ENCODE measurements at places on chromosomes 6 and 20.

GRCh38 chr6:63649269-63649668 is 13.7 kb downstream of the PHF3 start:
- DNase-seq = no peak
- no peak overlapping the region for H3K27ac ChIP-seq
- H3K36me3 ChIP-seq = no peaks in the 10 kb centered on the region

GRCh38 chr6:150734235-150734634 is 131.3 kb upstream of the MTHFD1L start:
- no peak for DNase-seq
- H3K27me3 ChIP-seq = no peaks in the 10 kb centered on the region
- no peaks in the 10 kb centered on the region for H3K36me3 ChIP-seq
- H3K27ac ChIP-seq = no peak overlapping the region

GRCh38 chr6:445571-446417 is 54.2 kb downstream of the IRF4 start:
- H3K4me3 ChIP-seq = no peak overlapping the region
- no peaks in the 10 kb centered on the region for H3K36me3 ChIP-seq
- DNase-seq = no peak
- H3K27me3 ChIP-seq = peaks cover 13% of the 10 kb centered on the region

GRCh38 chr20:5843054-5843592 is 92.9 kb downstream of the SHLD1 start:
- no peaks in the 10 kb centered on the region for H3K4me1 ChIP-seq
- DNase-seq = no peak
- no peak overlapping the region for H3K4me3 ChIP-seq
- no peaks in the 10 kb centered on the region for H3K27me3 ChIP-seq

DNA sequence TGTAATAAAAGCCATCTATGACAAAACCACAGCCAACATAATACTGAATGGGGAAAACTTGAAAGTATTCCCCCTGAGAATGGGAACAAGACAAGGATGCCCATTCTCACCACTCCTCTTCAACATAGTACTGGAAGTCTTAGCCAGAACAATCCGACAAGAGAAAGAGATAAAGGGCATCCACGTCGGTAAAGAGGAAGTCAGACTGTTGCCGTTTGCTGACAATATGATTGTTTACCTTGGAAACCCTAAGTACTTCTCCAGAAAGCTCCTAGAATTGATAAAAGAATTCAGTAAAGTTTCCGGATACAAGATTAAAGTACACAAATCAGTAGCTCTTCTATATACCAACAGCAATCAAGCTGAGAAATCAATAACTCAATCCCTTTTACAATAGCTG is 14.0 kb upstream of the RUNX2 start:
- H3K36me3 ChIP-seq = no peaks in the 10 kb centered on the region
- H3K27me3 ChIP-seq = no peaks in the 10 kb centered on the region
- no peak for DNase-seq
- no peaks in the 10 kb centered on the region for H3K4me1 ChIP-seq

Measured in sigmoid colon (tissue), 7 donors.